ENCODE measurements at places on chromosomes 5 and 9. TPM values are rescaled to one million over a fixed set of nuclear protein-coding genes. Genes with fewer than 3 reads are reported as not detected.

DNA sequence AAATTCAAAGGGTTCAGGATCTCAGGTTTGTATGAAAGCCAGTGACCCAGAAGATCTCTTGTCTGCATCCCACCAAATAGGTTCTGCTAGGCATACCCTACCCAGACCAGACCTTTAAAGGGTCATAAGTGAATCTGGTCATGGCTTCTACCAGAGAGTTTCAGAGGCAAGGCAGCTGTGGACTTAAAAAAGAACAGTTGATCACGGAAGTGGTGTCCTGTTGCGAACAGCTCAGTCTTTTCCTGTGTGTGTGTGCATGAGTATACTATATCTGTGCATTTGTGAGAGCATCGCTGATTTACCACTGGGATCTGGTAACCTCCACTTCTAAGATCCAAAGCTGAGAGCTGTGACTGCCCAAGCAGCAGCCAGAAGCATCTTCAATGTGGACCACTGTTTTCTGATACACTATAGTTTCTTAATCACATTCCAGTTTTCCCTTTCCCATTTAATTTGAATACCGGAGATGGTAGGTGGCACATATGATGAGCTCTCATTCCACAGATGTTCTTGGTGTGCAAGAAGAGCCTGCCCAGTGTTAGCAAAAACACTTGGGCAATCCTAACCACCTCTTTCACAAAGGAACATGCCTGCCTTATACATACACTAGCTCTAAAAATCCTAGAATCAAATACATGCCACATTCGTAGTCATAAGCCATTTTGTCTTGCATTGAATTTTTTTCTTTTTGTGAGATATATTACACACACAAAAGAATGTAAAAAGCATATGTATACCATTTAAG is 36.2 kb upstream of the OR2S2 start:
- H3K36me3 ChIP-seq, result no peaks in the 10 kb centered on the region
- no peak for DNase-seq
- H3K4me1 ChIP-seq, result no peaks in the 10 kb centered on the region
- H3K27ac ChIP-seq, result no peak overlapping the region

DNA sequence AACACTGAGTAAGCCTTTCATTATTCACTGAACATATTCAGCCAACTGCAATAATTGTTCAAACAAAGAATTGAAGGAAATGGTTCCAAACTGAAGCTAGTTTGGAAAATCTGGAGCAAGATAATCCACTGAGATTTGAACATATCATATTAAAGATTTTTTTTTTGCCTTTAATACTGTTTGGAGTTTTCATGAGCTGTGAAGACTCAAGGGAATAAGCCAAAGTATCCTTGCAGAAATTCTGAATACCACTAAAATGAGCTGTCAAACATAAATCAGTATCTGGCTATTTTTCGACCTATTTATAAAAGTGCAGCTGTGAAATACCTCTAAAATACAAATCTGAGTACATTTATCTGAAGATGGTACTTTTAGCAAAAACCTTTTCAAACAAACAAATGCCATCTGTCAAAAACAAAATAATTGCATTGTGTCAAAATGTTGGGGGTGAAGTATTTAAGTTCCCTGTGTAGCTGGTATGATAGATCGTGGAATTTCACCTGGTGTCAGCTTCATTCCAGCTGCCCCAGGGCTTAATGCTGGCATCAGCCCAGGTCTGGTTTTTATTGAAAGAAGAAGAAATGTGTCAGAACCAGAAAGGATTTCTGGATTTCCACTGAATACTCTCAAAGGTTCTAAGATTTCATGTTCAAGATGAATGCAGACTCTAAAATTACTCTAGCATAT is 149.0 kb upstream of the GRAMD2B start:
- no peak overlapping the region for H3K27ac ChIP-seq
- H3K27me3 ChIP-seq, result no peaks in the 10 kb centered on the region
- H3K36me3 ChIP-seq, result no peaks in the 10 kb centered on the region
- no peak overlapping the region for H3K4me3 ChIP-seq
- H3K4me1 ChIP-seq, result no peaks in the 10 kb centered on the region

GRCh38 chr5:21049901-21050300 is 1061.9 kb upstream of the CDH18 start:
- H3K4me1 ChIP-seq, result no peaks in the 10 kb centered on the region
- no peak for DNase-seq
- no peaks in the 10 kb centered on the region for H3K36me3 ChIP-seq
- H3K4me3 ChIP-seq, result no peak overlapping the region
- H3K27me3 ChIP-seq, result no peaks in the 10 kb centered on the region
- H3K27ac ChIP-seq, result no peak overlapping the region

DNA sequence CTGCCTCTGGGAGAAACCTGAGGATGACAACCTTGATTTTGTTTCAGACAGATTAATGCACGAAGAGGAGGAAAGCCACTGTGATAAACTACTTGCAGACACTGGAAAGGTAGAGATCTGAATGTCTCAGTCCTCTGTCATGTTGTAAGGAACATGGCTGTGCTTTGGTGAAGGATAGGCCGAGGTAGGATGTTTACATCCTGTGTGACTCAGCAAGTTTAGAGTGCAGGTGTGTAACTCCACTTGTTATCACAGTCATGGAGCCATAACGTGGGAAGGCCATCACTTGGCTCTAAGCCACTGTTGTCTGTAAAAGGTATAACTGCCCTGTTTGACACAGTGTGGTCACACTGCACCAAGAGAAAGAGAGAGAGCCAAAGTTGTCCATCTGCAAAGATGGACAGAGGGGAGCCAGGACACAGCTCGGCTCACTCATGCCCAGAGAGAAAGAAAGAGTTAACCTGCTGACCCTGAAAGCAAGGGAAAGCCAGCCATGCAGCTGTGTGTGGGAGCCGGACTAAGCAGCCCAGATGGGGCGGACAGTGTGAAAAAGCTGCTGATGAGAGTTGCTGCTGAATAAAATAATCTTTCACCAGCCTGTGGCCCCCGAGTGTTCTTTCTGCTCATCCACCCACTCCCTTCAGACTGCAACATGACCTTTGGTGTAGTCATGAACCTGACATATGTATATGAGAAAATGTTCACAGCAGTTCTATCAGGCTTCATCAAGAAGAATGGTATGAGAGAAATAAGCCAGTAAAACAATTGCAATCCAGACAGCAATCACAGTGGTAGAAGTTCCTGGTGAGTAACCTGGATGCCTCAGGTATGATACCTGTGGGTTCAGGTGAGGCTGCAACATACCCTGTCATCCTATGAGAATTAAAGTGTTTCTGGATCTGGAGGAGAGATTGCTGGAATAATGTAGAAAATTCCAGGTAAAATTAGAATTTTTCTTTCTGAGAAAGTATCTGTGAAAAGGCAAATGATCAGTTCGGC is 115.9 kb downstream of the TARS1 start:
- H3K4me1 ChIP-seq, result no peaks in the 10 kb centered on the region
- H3K27ac ChIP-seq, result no peak overlapping the region

- peak within 1 kb of the TSS; percentile 99 for H3K27ac ChIP-seq
- H3K4me3 ChIP-seq, result peak within 1 kb of the TSS; percentile 89
- H3K27me3 ChIP-seq, result no peaks in the 10 kb centered on the region
- H3K36me3 ChIP-seq, result peaks cover 21% of the 10 kb centered on the region
Measured at GRCh38 chr5:179698935-179699615, at the start of gene CANX. TSS of gene CANX (plus strand) at chr5:179698967. CDS start at chr5:179705682, 6,715 bp downstream.

GGTA1 gene
- total RNA-seq, result 24.5 TPM

PLEKHG4B gene
- total RNA-seq, result 0.19 TPM

NUTM2F gene
- total RNA-seq, result not detected

All from esophagus squamous epithelium (tissue), 5 donors.